ENCODE measurements at places on chromosomes 2 and 18.

GRCh38 chr2:75896779-75897366, 186.2 kb upstream of the GCFC2 start:
- DNase-seq: peak; percentile 40

DNA sequence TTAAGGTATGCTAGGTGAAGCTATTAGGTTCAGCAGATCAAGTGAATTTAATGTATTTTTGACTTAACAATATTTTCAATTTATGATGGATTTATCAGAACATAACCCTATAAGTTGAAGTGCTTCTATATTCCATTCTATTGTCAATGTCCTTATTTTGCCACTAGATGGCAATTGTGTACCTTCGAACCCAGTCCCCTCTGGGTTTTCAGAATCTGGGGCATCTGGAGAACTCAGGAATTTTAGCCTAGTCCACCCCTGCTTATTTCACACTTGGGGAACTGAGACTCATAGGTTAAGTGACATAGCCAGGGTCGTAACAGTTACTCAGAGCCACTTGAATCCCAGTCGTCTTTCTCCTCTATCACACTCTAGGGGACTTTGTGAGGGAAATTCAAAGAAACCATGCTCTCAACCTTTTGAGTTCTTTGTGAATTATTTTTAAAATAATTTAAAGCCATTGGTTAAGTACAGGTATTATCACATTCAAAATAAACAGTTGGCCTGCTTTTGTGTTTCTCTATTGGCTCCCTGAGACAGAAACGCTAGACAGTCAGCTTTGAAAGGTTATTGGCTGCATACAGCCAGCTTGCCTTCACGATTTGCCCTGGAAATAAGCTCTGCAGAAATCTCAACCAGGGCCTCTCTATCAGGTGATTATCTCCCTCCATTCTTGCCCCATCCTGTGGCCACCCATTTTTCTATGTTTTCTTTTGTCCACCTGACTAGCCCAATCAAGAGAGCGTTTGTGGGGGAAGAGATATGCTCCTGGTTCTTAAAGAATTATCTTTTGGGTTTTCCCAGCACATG, 145.0 kb downstream of the TTC27 start:
- no peak for DNase-seq

- no peak for DNase-seq
These were observed 61.4 kb upstream of the DNER start for GRCh38 chr2:229775614-229776313.

GRCh38 chr2:168456521-168457189, 583 bp downstream of the CERS6 start:
- no peak for DNase-seq

DNA sequence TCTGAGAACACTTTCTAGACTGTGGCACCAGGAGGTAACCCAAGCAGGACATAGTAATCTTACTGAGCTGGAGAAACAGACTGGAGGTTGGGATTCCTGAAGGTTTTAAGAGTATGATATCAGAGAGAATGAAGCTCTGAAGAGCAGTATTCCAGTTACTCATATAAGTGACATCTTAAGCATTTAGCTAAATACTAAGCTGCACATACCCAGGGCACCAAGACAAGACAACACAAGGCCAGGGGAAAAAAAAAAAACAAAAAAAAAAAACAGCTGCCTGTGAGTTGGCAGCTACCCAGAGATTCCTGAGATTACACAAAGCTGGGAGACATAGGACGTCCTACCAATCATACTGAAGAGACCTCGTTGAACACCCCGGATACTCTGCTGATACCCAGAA, 175.8 kb downstream of the SRBD1 start:
- DNase-seq: no peak

- no peak for DNase-seq
These were observed 158.4 kb downstream of the ATP9B start for GRCh38 chr18:79227621-79228020.

- DNase-seq: no peak
These were observed 17.7 kb upstream of the ZDBF2 start for GRCh38 chr2:206256706-206257205.

- no peak for DNase-seq
These were observed 90.1 kb upstream of the LGALSL start for GRCh38 chr2:64363848-64364247.

DNA sequence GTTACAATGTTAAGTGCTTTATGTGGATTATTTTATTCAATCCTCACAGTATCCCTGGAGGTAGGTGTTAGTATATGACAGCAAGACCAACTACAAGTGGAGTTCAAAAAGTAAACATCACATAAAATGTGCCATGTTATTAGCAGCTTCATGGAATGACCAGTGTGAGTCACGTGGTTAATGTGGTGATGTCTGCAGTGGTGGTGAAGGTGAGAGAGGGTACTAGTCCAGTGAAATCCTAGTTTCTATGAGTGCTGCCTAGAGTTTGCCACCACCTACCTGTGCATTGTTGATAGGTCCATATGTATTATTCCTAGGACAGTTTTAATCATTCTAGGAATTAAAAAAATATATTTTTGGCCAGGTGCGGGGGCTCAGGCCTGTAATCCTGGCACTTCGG, 865.2 kb upstream of the DDX18 start:
- DNase-seq: no peak

- no peak for DNase-seq
These were observed 10.9 kb upstream of the NT5C1B start for GRCh38 chr2:18600255-18600613.

GRCh38 chr2:170226216-170226615, 48.3 kb downstream of the MYO3B start:
- no peak for DNase-seq

DNA sequence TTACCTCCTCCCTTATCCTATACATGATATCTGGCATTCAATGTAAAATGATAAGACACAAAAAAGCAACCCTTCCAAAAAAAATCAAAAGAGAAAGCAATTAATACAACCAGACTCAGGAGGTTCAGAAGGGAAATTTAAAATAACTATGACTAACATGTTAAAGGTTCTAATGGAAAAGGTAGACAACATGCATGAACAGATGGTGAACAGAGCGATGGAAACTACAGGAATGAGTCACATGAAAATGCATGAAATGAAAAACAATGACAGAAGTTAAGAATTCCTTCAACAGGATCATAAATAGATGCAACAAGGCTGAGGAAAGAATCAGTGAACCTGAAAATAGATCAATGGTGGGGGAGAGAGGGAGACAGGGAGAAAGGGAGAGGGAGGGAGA, 26.1 kb upstream of the ERCC3 start:
- no peak for DNase-seq

GRCh38 chr18:61984349-61984748, 91.5 kb upstream of the RNF152 start:
- no peak for DNase-seq

DNA sequence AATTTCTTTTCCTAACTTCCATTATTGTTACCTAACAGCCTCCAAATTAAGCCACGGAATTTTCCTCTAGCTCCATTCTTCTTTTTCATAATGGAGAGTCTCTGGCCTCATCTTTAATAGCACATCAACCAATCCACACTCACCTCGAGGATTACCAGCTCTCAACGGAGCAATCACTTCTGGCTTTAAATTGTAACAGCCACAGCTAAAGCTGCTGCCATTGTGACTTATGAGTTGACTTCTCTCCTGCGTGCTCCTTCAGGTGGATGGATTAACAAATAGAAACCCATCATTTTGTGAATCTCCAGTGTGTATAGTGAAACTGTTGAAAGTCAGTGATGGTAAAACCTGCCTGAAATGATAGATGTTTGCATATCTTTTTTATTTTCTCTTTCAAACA, 24.9 kb upstream of the SLC5A7 start:
- no peak for DNase-seq

GRCh38 chr18:32317651-32318050, 127.8 kb downstream of the MEP1B start:
- no peak for DNase-seq

DNA sequence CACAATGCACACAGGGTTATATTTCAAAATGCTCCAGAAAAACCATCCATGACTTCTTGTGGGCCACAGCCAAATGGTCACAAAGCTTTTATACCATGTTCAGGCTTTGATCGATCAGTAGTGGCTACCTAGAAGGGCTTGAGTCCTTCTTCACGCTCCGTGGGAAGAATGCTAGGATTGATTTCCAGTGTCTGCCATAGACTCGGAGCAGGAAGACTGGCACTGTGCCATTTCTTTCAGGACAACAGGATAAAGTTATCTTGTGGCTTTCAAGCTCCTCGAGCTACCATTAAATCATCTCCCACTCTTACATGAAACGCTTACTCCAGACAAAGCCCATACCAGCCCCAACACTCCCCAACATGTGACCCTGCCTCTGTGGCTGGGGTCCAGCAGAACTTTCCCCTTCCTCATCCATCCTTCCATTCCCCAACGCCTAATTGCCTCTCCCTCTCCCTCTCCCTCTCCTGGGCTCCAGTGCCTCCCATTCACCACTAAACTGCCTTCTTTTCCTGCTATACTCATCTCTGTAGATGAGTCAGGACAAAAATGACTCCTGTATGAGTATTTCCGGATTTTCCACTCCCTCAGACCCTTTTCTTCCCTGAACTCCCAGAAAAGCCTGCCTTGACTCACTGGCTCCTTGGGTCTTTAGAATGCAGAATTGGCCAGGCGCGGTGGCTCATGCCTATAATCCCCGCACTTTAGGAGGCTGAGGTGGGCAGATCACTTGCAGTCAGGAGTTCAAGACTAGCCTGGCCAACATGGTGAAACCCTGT, 40.9 kb downstream of the ADD2 start:
- no peak for DNase-seq

GRCh38 chr2:39146630-39147029, 25.8 kb upstream of the SOS1 start:
- no peak for DNase-seq

GRCh38 chr2:215930505-215931253, 82.7 kb downstream of the MREG start:
- no peak for DNase-seq

- no peak for DNase-seq
These were observed 11.1 kb downstream of the ARHGEF33 start for GRCh38 chr2:38900726-38901125.

DNA sequence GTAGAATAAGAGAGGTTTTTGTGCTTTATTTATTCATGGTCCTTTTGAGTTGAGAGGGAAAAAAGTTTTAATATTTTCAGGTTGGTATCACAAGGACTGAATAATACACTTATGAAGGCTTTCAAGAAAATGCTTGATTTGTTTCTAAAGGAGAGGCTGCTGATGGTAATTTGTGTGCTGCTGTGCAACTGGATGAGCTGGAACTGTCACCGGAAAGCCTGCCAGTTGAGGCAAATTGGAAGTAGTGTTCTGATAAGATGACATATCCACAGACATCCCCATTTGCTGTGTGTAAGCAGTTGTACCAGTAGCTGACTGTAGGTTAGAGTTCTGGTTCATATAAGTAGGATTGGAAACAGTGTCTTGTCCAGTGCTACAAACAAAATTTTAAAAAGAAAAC, 21.6 kb upstream of the CACNB4 start:
- DNase-seq: no peak

DNA sequence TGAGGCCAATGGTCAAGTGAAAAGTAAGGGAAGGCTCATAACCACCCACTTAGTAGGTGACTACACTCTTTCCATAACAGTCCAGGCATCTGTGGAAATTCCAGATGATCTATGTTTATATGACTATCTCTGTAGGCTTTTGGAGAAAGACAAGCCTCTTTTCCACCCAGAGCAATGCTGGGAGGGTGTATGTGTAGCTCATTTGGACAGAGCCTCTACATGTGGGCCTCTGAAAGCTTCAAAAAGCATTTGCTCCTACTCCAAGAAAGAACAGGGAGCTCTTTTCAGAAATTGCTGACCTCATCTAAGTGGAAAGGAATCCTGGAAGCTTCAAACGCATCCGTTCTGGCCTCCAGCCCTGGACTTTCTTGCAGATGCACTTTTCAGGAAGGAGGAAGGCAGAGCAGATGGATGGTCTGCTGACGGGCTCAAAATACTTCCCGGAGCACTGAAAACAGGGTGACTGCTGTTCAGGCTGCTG, 308.7 kb downstream of the LRATD1 start:
- no peak for DNase-seq
